ENCODE measurements at places on chromosomes 2 and 18. TPM values are rescaled to one million over a fixed set of nuclear protein-coding genes. Genes with fewer than 3 reads are reported as not detected.

Gene CRYGC
- total RNA-seq: not detected

Gene STPG4
- 0.67 TPM for total RNA-seq

- no peak for DNase-seq
These were observed 64.4 kb downstream of the LCLAT1 start for GRCh38 chr2:30511122-30512083.

GRCh38 chr2:230160112-230160660 lies 59.6 kb downstream of the SP110 start:
- peak; percentile 36 for DNase-seq

Gene LIPG
- 26.0 TPM for total RNA-seq

DNA sequence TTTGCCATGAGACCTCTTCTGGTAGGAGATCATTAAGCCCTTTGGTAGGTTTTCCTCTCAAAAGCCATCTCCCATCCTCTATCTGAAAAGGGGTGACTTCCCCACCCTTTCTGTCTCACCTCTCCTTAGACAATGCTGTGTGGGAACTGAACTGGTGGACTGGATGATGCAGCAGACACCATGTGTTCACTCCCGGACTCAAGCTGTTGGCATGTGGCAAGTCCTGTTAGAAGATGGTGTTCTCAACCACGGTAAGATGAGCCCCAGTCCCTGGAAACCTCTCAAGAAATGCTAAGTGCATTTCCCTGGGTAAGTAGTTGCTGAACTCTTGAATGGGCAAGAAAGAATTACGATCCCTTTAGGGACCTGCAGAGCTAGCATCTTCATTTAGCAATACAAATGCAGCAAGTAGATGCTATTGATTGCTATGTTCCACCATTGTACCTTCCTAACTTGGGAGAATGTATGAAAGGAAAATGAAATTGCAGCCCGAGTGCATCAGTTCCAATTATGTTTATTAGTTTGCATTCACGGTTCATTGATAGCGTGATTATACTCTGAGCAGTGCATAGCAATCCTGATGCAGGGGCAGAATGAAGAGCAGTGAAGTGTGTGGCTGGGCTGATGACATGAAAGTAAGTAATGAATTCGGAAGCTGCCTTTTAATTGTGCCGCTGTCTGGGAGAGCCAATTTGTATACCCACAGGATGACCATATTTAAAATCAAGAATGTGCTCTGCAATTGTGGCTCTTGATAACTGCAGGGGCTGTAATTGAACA lies 110.0 kb upstream of the MAP3K20 start:
- no peak for DNase-seq

Gene HOXD13
- total RNA-seq: not detected

Gene SERPINB2
- 3.5 TPM for total RNA-seq

- DNase-seq: no peak
These were observed 23.3 kb downstream of the OTOF start for GRCh38 chr2:26454561-26455001.

Gene POTEJ
- not detected for total RNA-seq

DNA sequence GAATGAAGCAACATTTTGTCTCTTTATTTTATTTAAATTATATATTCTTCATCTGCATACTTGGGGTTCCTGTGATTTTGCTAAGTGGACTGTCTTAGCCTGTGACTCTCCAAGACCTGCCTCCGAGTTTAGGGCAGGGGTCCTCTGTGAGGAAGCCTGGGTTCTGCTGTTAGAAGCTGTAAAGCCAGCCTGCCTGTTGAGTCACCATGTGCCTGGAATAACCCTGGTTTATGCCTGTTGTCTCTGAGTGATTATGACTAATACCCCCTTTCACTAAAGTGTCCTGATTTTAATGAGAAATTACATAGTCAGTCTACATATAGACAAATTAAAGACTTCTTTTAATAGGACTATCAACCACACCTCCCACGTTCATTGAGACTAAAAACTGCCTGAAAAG lies 369.1 kb downstream of the ZNF521 start:
- DNase-seq: no peak

DNA sequence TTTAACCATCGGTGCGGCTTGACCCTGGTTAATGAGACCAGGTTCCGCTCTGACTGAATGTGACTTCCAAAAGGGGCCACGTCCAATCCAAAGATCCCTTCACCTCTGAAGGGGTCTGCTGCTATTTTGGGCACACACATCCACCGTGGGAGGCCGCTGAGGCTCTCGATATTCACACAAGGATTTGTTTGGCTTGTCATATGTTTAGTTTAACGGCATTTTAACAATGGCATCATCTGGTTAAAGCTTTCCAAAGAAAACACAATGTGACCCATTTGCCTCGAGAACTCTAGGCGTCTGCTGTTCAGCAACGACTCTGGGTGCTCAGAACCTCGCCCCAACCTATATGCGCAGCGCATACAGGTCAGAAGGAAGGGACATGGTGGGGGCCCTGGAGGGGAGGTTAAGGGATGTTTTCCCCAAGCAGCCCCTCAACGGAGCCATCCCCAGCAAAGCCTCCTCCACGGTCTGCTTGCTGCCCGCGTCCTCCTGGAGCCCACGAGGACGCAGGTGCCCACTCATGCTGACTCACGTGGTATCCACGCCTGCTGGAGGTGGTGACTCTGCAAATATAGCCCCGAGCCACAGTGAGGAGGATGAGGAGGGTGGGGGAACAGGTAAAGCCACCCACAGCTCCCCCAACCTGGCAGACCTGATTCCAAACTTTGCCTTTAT lies 260.3 kb downstream of the HDAC4 start:
- DNase-seq: no peak

- no peak for DNase-seq
These were observed 594 bp downstream of the RAD51AP2 start for GRCh38 chr2:17517481-17518211.

DNA sequence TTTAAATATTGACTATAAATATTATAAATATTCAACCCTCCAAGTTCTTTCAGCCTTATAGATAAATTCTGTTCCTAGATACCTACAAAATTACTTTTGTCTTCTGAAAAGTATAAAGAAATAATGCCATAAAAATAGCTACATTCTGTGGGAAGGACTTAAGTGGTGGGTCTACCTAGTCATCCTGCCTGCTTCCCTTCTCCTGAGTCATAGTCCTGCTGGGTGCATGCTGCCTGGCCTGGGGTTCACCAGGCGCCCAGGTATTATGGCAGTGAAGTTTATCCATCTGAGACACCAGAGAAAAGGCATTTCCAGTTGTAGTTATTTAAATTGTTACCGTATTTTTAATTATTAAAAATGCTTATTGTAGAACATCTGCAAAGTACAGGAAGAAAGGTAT lies 167.5 kb downstream of the SLC39A10 start:
- DNase-seq: no peak

Gene NFATC1
- 16.0 TPM for total RNA-seq
